Fibroblast of upper back skin (primary cell): ENCODE measurements at places on chromosomes 16 and 17.
A peak's percentile ranks its signal among the peaks of the same experiment; 100 is the strongest.

DNA sequence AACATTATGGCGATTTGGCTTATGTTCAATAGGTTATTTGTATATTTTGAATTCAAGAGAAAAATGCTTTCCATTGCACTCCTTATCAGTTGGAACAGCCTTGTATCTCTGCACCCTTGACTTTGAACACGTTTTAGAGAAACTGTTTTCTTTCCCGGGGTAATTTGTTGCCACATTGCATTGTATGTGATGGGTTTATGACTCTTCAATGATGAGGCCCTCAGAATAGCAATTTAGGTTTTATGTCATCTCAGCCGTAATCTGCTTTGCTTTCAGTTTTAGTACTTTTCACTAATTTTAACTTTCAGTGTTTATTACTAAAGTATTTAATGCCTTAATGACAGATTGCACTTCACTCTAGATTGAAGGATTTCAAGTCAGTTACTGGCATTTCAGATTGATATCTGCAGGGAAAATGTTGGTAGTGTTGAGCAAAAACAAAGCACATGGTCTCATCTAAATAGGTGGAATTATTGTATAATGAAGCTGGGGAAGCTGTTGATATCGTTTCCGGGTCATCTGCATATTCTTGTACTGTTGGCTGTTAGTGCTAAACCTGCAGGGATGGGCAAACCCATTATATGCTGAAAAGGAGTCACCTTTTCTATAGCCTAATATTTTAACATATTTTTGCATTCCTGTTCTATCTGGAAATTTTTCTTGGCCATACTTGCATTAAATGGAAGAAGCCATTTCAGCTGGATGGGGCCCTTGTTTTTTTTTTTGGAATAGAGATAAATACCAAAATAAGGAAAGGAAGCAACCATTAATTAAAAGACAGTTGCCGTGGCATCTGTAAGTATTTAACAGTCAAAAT lies 2.0 kb downstream of the LUC7L3 start:
- no peak for DNase-seq

DNA sequence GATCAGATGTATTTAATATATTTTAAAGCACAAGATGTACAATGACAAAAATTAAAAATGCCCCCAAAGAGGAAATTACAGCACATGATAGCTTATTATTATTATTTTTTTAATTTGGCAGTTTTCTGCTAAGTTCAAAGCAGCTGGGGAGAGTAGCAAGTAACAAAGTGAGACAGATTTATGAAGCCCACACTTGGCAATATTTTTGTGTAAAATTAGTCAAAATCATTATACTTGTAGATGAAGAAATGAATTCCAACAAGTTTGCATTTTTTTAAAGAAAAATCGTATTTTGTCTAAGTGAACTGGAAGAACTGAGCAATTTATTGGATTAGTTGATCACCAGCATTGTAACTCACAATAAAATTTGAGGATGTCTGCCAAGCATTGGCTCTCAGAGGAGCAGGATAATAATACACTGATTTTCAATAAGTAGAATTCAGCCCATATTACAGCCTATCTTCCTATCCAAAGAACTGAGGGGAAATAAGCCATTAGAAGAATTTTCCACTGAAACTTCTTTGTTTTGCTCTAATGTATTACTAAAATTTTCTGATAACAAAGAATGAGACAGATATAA lies 215.6 kb downstream of the MAP2K6 start:
- no peak for DNase-seq

DNA sequence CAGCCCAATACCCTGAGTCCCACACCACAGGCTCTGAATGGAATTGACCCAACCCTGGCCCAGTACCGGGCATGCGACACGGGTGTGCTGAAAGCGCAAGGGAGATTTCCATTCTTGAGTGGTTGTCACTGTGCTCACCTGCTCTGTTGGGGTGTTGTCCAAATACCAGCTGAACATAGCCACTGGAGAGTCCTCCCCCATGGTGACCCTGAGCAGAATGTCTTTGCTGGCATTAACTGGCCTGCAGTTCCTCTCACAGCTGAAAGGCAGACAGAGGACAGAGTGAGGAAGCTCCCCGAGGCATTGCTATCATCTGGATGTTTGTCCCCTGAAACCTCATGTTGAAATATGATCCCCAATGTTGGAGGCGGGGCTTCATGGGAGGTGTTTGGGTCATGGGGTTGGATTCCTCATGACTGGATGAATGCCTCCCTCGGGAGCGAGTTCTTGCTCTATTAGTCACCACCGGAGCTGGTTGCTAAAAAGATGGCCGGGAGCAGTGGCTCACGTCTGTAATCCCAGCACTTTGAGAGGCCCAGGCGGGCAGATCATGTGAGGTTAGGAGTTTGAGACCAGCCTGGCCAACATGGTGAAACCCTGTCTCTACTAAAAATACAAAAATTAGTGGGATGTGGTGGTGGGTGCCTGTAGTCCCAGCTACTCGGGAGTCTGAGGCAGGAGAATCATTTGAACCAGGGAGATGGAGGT lies 57.3 kb upstream of the BCO1 start:
- DNase-seq: peak; percentile 99

- DNase-seq: no peak
Measured at GRCh38 chr16:2019518-2019920, at the start of gene NPW. TSS of gene NPW (plus strand) at chr16:2019785.

DNA sequence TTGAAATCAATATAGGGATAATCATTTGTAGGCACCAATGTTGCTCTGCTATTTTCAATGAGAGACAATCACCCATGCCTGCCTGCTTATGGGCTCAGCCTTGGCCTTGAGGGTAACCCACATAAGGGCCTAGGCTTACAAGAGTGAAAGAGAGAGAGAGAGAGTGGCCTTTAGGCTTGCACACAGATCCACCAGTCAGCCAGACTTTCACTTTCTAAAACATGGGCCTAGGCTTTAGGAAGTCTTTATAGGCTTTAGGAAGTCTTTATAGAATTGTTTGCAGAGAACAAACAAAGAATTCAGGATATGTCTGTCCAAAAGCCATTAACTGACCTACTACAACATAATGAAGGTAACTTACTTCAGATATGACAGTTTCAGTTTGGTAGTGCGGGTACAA lies 3.4 kb downstream of the ABCA9 start:
- no peak for DNase-seq

GRCh38 chr16:80894091-80894490 lies 89.7 kb upstream of the CDYL2 start:
- DNase-seq: peak; percentile 22

DNA sequence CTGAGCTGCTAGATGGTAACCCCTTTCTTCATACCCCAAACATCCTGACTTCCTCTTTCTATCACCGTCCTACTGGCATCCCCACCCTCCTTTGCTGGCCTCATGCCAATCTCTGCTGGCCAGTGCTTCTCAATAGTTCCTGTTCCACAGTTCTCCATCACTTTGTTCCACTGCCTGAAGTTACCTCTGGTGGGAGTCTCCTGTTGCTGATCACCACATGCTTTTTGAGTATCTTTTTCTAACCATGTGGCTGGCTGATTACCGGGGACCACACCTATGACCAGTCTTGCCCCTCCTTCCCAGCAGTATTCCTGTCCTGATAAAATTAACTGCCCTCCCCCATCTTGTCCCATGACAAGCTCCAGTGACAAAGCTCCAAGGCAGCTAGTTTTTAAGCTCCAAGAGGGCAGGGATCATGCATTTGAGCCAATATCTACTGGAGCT lies 380.4 kb upstream of the CCL2 start:
- DNase-seq: no peak

GRCh38 chr17:81057079-81057730 lies 22.3 kb downstream of the BAIAP2 start:
- no peak for DNase-seq

GRCh38 chr16:66840883-66841282 lies 3.3 kb upstream of the CA7 start:
- DNase-seq: no peak

DNA sequence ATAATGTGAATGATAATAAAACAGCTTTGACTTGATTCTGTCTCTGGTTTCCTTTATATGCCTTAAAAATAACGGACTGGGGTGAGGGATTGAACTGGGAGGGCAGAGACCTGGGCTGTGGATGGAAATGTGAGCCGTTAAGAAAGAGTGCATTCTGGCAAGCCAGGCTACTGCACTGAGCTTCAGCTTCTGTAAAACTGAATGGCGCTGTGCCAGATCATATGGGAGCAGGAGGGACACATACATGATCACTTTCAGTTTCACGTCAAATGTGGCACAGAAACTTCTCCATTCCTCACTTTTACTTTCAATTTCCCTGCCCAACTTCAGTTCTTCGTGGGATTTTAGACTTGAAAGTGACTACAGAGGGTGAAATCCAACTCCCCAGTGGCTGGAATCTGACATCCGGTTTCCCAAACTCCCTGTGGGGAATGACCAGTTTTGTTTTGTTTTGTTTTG lies 1.1 kb downstream of the MT2A start:
- DNase-seq: peak; percentile 80

DNA sequence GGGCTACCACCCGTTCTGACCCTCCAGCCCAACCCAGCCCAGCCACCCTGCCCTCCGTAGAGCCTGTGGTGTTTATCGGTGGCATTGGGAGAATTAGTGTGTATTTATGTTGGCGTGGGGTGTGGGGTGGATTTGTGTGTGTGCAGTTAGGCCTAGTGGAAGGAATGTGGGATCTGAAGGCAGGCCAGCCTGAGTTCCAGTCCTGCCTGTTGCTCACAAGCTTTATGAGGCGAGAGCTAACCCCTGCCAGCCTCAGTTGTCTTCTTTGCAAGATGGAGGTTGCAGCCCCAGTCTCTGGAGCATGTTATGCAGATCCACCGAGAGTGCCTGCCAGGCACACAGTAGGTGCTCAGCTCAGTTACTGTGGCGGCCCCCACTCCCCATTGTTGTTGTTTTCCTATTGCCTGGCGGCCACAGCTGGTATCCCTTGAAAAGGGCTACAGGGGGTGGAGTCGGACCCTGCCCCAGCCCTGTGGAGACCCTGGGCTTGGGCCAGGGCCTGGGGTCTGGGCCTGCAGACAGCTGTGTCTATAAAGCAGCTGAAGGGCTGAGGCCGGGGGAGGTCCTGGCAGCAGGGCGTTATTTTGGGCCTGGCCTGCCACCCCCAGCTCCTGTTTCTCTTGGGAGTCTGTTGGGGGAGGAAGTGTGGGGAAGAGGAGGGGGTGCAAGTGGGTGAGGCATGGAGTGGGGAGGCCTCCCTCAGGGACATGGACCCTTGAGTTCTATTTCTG lies 5.1 kb downstream of the ERBB2 start:
- DNase-seq: peak; percentile 9

DNA sequence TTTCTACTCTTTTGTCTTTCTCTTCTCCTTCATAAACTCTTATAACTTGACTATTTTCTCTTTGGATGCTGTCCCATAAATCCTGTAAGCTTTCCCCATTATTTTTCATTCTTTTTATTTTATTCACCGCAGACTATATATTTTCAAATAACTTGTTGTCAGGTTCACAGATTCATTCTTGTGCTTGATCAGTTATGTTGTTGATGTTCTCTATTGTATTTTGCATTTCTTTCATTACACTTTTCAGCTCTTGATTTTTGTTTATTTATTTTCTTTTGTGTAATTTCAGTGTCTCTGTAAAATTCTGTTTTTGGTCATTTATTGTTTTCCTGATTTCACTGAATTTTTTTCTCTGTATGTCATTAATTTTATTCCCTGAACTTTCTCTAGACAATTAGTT lies 49.2 kb downstream of the EFCAB13 start:
- no peak for DNase-seq

GRCh38 chr16:87414251-87414680 lies 22.1 kb downstream of the MAP1LC3B start:
- DNase-seq: no peak

GRCh38 chr16:64887651-64888050 lies 234.2 kb downstream of the CDH11 start:
- DNase-seq: no peak

GRCh38 chr16:1311738-1312466 lies 2.5 kb downstream of the UBE2I start:
- no peak for DNase-seq

DNA sequence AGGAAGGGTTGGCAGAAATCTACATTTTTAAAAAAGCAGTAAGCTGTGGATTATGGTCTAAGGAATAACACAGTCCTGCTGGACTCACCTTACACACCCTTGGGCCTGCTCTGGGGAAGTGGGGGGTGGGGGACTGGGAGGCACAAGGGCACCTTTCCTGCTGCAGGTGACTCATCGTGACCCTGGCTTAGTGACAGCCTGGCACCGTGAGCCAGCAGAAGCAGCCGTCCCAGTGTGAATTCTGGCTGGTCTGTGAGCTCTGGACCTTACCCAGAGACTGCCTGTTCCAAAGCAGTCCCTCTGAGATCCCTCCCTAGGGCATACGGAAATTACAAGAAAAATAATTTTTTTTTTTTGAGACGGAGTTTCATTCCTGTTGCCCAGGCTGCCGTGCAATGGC lies 4.2 kb upstream of the CRK start:
- no peak for DNase-seq

DNA sequence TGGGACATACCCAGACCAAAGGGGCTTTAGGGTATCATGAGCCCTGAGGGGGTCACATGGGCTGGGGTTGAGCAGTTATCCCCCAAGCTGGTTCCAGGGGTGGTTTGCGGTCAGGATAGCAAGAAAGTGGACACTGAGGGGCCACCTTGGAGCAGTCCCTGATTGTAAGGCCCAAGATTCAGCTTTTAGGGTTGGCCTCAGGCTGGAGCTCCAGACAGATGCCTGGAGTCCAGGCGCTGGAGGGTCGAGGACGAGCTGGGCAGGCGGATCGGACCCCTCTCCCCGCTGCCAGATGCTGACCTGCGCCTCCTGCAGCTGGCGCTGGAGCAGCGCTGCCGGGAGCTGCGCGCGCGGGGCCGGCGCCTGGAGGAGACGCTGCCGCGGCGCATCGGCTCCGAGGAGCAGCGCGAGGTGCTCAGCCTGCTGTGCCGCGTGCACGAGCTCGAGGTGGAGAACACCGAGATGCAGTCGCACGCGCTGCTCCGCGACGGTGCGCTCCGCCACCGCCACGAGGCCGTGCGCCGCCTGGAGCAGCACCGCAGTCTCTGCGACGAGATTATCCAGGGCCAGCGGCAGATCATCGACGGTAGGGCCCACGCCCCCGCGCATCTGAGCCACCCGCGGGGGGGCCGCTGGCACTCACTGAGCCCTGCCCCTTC lies 10.0 kb downstream of the BTBD17 start:
- no peak for DNase-seq

GRCh38 chr17:66971730-66972441 lies 7.4 kb downstream of the CACNG4 start:
- DNase-seq: no peak

DNA sequence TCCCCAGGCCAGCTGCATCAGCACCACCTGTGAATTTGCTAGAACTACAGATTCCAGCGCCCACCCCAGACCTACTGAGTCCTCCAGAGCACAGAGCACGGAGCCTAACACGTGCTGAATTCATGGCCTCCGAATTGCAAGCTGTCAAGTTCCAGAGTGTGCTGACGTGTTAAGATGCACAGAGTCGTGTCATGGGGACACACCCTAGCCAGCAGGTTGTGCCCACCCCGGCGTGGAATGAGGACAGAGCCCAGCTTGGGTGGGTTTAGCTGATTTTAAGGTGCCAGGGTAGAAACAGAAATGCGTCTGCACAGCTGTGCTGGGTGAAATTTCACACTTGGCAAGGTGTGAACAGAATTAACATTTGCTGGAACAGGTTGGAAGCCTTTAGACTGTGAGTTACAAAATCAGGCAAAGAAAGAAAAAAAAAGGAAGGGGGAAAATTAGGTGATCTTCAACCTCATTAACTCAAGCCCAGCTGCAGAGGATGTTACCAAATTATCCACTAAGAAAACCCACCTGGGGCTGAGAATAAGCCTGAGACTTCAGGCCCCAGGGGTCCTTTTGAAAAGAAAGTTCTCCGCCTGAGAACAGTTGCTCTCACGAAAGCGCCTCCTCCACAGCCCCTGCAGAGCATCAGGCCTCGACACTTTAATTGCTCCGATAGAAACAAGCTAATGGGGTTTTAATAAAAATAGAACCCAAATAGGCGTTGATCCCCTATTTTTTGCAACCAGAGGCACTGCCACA lies 27.1 kb downstream of the GINS3 start:
- no peak for DNase-seq

- no peak for DNase-seq
Measured at GRCh38 chr16:19316846-19317245, 31.3 kb downstream of the CLEC19A start.
